KG1 (cell line): ENCODE measurements at places on chromosomes 2 and 18.

DNA sequence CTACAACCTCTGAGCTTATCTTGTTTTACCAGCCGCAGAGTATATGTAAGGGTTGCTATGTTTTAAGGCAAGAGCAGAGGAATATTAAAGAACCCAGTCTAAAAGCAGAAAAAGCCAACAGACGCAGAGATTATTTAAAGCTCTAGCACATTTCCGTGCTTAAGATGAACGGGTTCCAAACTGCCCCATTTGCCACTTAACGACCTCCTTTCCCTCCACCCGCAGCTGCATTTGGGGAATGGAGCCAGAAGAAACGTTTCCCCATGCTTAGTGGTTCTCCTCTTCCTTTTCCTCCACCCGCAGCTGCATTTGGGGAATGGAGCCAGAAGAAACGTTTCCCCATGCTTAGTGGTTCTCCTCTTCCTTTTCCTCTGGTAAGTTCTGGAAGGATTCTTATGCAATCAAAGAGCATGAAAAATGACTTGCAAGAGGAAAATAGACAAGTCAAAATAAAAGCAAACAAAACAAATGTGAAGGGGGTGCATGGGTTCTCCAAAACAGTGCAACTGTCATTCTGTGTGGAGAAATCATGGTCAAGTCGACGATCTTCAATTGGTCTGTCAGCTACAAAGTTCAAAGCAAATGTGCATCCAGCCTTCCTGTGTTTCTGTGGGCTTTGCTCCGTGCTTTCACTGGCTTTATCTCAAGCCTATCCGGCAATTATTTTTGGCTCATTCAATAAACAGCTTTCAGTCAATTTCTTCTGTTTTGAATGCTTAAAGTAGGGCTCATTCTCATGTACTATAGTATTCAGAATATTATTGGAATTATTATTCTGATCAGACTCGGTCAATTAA lies 57.8 kb downstream of the DIPK1C start:
- DNase-seq = no peak

- no peak for DNase-seq
Observed at GRCh38 chr2:86017901-86018896, 87.5 kb downstream of the POLR1A start.

DNA sequence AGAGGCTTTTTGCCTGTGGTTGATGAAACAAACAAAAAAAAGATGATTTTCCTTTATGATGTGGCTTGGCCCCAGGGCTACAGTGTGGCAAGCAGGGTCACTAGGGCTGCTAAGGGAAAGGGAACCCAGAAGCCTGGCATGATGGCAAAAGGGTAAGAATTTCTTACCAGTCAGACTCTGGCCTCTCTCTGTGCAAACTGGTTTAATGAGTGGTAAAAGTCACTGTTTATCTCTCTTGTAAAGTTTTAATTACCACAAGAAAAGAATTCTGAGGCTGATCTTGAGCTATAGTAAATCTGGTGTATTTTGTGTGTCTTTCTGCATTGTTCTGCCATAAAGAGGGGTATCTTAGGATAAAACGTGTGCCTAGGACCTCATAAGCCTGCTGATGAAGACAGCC lies 275.4 kb downstream of the STK39 start:
- DNase-seq = no peak

DNA sequence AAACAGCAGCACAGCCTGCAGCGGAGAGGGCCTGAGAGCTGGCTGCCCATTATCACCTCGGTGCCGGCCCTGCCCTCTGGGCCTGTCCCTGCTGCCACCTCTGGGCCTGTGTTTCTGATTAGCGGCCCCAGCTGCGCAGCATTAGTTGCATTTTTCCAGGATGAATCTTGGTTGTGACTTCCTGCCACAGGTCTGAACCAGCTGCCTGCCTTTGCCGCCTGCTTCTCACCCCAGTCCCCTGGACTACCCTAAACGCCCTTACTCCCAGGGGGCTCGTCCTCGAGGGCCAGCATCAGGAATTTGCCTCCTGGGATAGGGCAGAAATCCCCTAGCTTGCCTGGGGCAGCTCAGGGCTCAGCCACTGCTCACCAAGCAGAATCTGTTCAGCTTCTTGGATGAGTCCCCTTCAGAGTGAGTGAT lies 342.8 kb downstream of the DYSF start:
- no peak for DNase-seq
